Left renal pelvis (tissue), 4 donors: ENCODE measurements at places on chromosomes 6 and 20. TPM values are rescaled to one million over a fixed set of nuclear protein-coding genes. Genes with fewer than 3 reads are reported as not detected.

DNA sequence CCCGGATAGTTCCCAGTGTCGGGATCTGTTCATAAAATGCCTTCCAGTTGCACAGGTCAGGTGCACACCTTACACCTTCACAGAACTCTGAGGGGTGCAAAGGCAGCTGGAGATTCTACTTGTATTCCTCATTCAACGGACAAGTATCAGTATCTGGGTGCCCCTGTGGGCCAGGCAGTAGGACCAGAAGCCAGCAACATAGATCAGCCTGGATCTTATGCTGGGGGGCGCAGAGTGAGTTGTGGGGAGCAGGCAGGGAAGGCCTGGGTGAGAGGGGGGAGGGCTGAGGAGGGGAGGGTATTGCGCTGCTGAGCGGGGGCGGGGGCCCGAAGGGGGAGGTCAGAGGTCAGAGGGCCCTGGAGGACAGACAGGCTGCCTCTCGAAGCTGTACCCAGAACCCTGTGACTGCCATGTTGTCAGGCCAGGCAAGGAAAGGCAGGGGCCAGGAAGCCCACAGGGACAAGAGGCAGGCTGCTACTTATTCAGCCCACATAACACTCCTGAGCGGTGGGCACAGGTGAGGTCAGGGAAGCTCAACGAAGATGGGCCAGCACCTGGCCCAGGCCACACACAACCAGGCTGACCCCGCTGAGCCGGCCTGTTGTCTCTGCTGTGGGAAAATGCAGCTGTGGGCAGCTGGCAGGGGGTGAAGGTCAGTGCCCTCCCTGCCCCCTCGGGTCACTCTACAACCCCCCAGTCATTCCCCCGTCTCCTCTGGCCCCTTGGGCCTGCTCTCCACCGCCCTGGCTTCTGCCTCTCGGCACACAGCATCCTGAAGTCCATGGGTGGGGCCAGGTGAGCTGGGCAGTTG is 1.1 kb downstream of the OPRL1 start:
- DNase-seq: no peak

DNA sequence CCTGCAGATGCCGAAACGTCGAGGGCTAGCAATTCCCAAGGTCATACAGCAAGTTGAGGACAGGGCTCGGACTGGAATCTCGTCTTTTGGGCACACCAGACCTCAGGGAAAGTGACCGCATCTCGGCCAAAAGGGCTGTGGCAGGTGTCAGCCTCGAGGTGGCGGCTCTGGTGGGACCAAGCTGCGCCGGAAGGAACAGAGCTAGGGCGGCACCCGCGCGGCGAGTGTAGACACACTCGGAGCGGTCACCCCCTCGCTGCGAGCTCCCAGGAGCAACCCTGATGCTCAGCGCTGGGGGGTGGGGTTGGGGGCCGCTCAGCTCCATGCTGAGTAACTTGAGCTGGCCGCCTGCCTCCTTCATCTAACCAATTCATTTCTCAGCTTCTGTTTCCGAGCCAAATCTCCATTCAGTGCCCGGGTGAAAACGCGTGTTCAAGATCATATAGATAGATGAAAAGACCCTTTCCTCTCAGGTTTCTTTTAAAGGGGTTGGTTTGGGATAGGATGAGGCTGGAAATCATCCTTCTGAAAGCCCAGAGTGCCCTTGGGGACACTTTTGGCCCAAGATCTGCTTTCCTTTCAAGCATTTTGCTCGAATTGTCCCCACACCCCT is 2.2 kb upstream of the TUBB2B start:
- no peak for DNase-seq

The KLHDC3 gene
- polyA plus RNA-seq: 90.6 TPM

GRCh38 chr6:150666071-150666470 is 66.4 kb downstream of the PLEKHG1 start:
- no peak for DNase-seq

GRCh38 chr20:3162080-3162611 is 2.5 kb upstream of the FASTKD5 start:
- DNase-seq: no peak

- no peak for DNase-seq
These were observed 62.0 kb upstream of the PHACTR2 start for GRCh38 chr6:143615785-143616184.

The NFYA gene
- 52.0 TPM for polyA plus RNA-seq

GRCh38 chr20:37886851-37887297 is 16.1 kb upstream of the VSTM2L start:
- no peak for DNase-seq
